ENCODE measurements at places on chromosomes 11 and 22.

- DNase-seq: no peak
These were observed 8.3 kb upstream of the NCR3LG1 start for GRCh38 chr11:17343257-17343656.

DNA sequence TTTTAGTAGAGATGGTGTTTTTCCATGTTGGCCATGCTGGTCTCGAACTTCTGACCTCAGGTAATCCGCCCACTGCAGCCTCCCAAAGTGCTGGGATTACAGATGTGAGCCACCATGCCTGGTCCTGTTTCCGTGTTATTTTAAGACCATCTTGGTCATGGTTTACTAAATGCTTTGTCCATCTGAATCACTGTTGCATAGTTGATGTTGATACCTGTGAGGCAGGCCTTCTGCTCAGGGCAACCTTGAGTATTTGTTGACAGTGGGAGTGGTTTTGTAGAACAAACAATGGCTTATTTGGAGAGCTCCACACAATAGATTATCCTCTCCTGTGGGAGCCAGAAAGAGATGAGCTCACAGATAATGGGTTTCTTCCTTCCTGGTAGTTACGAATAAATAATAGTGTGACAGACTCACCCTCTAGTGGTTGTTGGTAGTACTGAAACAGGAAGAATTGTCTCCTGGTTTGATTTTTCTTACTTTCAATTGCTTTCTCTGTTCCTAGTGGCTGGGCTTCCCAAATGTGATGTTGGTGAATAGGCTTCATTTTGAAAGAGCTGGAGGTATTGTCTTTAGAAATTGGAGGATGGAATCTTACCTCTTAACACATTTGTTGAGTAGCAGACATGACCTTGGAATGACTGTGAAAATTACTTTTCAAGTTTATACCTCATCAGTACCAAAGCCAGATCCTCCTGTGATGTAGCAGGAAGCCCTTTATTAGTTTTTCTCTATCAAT lies 39.0 kb downstream of the CTNND1 start:
- DNase-seq: no peak

GRCh38 chr22:24180316-24181087 lies 785 bp upstream of the SUSD2 start:
- no peak for DNase-seq

- no peak for DNase-seq
These were observed 22.6 kb upstream of the ADSL start for GRCh38 chr22:40323681-40324171.

GRCh38 chr11:66493130-66493529 lies 12.9 kb downstream of the DPP3 start:
- DNase-seq: no peak

DNA sequence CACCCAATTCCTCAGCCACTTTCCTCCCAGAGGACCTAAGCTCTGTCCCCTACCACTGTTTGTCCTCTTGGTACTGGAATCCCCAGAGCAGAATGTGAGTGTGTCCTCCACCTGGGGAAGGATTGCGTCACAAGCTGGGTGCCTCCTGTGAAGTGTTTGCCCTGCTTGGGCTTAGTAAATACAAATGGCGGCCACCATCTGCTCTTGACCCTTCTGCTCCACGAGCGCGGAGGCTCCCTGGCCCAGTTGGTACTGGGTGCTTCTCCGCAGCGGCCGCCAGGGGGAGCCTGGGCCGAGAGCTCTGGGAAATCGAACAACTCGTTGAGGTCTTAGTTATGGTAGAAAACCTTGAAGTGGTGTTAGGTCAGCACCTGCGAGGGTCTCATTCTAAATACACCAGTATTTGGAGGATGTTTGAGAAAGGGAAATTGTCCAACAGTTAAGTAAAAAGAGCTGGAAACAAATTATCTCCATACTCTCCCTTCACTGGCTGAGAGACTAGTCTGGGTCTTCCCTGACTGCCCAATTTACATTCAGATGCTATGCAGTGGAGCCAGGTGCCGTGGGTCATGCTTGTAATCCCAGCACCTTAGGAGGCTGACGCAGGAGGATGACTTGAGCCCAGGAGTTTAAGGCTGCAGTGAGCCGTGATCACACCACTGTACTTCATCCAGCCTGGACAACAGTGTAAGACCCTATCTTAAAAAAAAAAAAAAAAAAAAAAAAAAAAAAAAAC lies 74.6 kb upstream of the TEAD1 start:
- DNase-seq: peak; percentile 21

DNA sequence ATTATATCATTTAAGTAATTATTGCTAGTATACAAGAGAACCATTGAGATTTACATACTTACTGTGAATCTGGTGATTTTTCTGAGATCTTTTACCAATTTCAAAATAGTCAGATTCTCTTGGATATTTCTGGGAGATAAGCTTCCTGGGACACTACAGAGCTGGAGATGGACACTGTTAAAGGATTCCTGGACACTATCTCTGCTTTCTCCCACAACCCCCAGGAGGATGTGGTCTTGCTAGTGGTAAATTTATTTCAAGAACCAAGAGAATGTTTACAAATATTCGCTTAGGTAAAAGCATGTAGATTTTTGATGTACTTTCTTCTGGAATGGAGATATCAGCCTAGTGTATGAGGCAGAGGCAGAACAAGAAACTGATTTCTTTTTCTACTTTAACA lies 12.9 kb downstream of the CCDC82 start:
- no peak for DNase-seq

All from stimulated activated CD4-positive, alpha-beta T cell treated with anti-CD3 and anti-CD28 coated beads, Interleukin-1b, Interleukin-23, amount 100 ng/mL, for 24 hours (primary cell).